ENCODE measurements at places on chromosomes 13 and 19.

- no peak for DNase-seq
Observed at GRCh38 chr13:32476021-32476731, 48.2 kb upstream of the N4BP2L1 start.

- no peak for DNase-seq
Observed at GRCh38 chr13:53151336-53152056, 122.9 kb downstream of the OLFM4 start.

DNA sequence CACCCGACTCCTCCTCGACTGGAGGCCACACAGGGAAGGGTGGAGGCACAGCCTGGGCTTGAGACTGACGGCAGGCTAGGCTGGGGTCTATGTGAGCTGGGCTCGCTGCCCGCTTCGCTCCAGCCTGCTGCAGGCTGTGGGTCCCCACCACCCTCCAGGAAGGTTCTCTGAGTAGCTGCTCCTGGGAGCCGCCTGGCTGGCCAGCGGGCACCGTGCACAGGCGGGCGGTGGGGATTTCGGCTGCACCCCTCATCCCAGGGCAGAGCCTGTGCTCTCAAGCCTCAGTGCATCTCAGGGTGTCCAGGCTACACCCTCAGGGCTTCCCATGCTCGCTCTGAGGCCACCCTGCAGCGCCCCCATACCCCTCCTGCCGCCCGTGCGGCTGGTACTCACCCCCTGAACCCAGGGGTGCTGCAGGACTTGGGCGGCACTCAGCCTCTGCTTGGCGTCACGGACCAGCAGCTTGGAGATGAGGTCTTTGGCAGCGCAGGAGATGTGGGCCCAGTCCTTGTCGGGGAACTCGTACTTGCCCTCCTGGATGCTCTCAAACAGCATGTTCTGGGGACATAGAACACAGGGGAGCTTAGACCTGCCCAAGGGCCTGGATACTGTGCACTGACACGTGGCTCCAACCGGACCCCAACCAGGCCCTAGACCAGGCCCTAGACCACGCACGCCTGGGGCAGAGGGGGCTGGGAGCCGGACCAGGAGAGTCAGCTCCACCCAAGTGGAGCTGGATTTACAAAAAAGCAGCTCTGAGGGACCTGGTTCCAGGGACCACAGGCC, 10.2 kb downstream of the MKNK2 start:
- DNase-seq, result no peak

- no peak for DNase-seq
Observed at GRCh38 chr19:52659013-52659412, 20.9 kb upstream of the ZNF83 start.

GRCh38 chr19:7859831-7860713, 14.1 kb downstream of the PRR36 start:
- DNase-seq, result no peak

- DNase-seq, result no peak
Observed at GRCh38 chr19:6412447-6413091, 12.0 kb downstream of the KHSRP start.

- DNase-seq, result no peak
Observed at GRCh38 chr13:97849305-97849704, 104.2 kb upstream of the IPO5 start.

DNA sequence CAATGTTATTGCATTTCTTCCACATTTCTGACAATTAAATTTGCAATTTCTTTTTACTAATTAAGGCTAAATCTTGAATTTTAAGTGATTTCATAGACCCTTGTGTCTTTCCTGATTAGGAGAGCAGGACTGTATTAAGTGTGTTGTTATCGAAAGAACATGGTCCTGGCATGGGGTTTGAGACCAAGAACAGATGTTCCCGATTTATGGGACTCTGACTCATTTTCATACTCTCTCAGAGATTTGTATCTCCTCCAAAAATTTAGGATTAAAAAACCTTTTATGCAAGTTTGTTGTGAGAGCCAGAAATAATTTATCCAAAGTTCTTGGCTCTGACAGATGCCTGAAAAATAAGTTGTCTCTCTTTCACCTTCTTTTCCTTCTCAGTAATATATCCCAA, 589.3 kb upstream of the ARGLU1 start:
- no peak for DNase-seq

DNA sequence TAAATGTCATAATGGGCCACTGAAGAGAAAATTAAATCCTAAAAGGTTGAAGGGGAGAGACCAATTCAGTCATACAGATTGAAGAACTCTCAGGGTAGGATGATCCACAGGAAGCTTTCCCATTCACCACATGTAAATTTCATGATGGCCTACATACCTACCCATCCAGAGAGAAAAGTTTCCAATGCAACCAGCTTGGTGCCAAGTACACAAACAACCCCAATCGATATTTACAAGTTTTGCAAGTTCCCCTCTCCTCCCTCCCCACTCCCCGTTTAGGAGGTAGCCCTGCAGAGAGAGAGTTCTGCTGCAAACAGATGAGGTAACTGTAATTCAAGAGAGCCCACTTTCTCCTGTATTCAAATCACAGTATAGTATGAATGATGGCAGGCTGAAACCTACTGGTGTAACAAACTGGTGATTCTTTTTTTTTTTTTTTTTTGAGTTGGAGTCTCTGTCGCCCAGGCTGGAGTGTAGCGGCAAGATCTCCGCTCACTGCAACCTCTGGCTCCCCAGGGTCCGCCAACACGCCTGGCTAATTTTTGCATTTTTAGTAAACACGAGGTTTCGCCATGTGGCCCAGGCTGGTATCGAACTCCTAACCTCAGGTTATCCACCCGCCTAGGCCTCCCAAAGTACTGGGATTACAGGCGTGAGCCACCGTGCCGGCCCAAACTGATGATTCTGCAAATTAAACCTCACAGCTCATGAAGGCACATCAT, 14.4 kb downstream of the FOXO1 start:
- DNase-seq, result no peak

DNA sequence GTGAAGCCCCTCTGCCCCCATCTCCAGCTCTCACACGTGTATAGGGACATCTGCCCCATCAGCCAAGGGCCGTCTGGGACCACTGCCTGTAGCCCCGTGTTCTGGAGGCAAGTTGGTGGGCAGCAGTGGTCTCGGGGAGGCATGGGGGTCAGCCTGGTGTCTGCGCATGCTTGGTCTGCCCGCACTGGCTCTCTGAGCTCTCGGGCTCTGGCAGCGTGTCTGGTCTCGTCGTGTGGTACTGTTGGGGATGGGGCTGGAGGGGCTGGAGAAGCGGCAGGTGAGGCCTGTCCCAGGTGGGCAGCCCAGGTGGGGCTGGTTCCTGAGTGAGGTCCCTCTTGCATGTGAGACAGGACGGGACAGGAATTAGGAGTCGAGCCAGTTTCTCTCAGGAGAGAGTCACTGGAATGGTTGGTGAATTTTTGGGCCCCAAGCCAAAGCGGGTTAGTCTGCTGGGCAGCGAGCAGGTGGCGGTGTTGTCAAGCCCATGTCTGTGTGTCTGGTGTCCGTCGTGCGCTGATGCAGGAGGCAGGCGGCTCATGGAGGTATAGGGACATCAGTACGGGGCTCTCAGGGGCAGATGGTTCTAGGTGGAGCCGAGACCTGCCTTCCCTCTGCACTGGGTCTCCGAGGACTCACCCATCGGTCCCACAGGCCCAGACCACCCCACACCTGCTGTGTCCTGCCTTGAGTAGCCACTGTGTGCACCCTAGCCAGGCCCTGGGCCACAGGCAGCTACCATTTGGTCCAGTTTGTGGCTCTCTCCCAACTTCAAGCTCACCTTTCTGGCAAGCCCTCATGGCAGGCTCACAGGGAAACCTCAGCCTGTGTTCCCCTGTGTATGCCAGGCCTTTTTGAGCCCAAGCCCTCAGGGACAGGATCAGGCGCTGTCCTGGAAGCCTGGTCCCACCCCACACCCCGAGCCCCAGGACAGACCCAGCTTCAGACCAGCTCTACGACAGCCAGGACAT, 18.2 kb downstream of the COMP start:
- DNase-seq, result no peak

GRCh38 chr13:30158774-30159445, 148.4 kb downstream of the KATNAL1 start:
- no peak for DNase-seq

GRCh38 chr13:109135018-109135417, 505.6 kb downstream of the MYO16 start:
- no peak for DNase-seq

GRCh38 chr19:11227195-11227886, 12.1 kb upstream of the ANGPTL8 start:
- DNase-seq, result no peak

DNA sequence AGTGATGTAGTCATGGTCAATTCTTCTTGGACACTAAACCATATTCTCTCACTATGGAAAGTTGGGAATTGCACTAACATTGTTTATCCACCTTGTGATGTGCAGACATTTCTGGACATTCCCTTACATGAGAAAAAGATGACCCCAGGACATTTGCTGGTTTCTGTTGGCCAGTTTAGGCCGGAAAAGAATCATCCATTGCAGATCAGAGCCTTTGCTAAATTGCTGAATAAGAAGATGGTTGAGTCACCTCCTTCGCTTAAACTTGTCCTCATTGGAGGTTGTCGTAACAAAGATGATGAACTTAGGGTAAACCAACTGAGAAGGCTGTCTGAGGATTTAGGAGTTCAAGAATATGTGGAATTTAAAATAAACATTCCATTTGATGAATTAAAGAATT, at the start of gene UTP14C:
Gene UTP14C (plus strand): TSS at position 211 of the 400 bp plus-strand sequence. CDS start 4,114 bp downstream, outside the sequence.
- no peak for DNase-seq

DNA sequence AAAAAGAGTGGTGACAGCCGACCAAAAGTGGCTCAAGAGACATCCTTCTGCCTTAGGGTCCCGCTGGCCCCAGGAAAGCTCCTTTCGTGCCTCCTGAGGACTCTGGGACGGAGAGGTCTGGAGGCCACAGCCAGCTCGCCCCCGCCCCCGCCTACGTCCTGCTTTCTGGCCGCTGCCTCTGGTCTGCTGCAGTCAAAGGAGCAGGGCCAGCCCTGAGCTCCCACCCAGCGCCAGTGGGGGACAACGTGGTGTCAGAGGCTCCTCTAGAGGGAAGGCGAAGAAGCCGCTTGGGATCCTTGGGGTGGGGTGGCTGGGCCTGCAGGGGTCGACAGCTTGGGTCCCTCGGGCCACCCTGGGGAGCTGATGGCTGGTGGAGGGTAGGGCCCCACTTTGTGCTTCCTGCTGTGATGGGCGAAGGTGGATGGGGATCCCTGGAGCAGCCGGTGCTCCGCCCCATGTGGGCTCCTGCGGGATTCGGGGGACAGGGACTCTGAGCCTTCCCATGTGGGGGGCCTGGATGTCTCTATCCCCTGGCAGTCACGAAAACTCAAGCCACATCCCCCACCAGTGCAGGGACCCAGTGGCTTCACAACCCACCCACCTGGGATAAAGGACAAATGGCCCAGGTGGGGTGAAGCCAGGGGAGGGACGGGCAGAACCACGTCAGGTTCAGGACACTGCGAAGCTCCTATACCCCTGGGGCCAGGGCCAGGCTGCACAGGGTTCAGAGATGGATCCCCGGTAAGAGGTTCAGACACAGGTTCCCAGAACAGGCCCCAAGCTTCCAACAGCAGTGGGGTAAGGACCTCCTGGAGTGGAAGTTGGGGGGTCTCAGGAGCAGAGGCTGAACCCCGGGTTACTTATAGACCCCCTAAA, 9.0 kb upstream of the DIRAS1 start:
- no peak for DNase-seq

DNA sequence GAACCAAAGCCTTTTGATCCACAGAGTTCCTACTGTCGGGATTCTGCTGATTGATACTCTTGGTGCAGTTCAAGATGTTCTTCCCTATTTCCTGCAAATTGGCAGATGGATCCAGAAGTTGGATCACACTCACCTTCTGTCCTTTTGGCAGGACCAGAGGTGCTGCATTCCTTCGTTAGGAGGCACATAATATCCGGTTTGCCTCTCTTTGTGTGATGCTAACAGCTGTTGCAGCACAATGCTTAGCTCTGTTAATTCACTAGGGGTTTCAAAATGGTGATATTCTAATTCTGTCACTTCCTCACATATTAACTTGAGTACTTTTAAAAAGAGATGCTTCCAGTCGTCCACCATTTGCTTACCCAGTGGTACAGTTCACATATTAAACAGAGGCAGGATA, 15.2 kb upstream of the CHST8 start:
- no peak for DNase-seq

DNA sequence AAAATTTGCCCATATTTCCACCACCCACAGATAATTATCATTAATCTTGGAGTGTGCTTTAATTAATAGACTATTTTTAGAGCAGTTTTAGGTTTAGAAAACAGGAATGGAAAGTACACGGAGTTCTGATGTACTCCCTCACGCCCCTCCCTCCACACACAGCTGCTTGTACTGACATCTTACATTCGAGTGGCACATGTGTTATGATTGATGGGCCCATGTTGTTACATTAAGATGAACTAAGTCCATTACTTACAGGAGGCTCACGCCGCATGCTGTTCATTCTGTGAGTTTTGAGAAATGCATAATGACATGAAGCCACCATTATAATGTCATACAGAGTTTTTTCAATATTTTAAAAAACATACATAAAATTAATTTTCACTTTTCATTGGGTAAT, 1.2 kb upstream of the SPATA13 start:
- no peak for DNase-seq

DNA sequence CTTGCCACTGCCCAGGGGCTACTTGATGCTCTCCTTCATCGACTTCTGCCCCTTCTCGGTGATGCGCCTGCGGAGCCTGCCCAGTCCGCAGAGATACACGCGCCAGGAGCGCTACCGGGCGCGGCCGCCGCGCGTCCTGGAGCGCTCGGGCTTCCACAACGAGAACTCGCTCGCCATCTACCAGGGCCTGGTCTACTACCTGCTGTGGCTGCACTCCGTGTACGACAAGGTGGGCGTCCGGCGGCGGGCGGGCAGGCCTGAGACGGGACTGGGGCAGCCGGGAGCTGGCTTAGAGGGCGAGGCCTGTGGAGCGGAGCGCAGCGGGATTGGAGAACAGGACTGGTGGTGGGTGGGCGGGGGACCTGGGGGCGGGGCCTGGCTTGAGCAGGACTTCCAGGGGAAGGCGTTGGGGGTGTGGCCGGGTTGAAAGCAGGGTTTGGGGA, 12.7 kb upstream of the PSMD8 start:
- no peak for DNase-seq

DNA sequence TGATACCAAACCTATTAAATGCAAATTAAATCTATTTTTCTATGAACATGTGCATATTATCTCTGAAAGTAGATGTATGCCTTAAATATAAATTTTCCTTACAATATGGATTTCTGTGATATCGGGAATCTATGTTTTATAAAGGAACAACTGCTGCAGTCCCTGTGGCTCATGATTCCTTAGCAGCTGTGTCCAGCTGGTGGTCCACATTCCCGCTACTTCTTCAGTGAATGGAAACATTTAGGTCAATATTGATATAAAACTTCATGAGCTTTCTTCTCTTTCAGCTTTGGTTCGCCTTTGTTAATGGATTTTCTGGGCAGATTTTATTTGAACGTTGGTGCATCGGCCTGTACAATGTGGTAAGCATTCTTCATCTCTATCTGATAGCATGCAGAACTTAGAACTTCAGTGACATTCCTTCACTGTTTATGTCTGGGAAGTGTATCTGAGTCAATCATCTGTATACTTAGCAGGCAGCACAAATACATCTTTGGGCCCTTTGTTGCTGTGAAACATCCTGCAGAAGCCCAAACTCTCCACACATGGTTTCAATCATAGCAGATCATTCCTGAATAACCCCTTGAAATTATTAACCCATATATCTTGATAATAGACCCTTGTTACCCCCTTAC, 223.9 kb downstream of the SHISA2 start:
- DNase-seq, result no peak

GRCh38 chr19:12821761-12822160, 12.6 kb downstream of the RTBDN start:
- DNase-seq, result no peak
